ENCODE measurements at places on chromosomes 3 and 15.

DNA sequence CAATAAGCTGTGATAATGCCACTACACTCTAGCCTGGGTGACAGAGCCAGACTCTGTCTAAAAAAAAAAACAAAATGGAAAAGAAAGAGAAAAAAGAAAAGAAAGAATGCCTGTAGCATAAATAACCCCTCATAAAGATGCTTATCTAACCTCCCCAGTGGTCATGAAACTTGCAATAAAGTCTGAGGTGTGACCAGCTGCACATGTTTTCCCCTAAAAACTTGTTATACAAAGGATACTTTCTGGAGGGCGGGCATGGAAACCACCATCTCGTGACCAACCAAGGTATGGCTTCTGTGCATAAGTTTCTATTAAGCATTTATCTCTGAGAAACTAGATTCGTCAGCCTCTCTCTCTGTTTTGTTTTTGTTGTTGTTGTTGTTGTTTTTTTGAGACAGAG lies 21.8 kb downstream of the CCDC32 start:
- no peak for DNase-seq

- DNase-seq = no peak
Observed at GRCh38 chr15:67144609-67145311, 79.4 kb downstream of the SMAD3 start.

DNA sequence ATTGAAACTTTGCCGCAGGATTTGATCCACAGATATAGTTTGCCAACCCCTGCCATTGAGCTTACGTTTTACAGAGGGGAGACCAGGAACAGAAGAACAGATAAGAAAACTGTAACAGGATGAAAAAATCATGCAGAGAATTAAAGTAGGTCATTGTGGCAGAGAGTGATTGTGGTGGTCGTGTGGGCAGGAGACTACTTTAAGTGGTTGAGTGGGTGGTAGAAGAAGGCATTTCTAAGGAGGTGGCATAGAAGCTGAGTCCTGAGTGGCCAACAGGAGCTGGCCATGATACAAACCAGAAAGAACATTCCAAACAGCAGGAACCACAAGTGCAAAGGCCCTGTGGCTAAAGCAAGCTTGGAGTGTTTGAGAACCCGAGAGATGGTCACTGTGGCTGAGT lies 34.5 kb downstream of the COLQ start:
- DNase-seq = no peak

GRCh38 chr3:191355406-191355805 lies 25.1 kb upstream of the UTS2B start:
- DNase-seq = no peak

GRCh38 chr3:71309886-71310285 lies 273.6 kb downstream of the FOXP1 start:
- DNase-seq = no peak

DNA sequence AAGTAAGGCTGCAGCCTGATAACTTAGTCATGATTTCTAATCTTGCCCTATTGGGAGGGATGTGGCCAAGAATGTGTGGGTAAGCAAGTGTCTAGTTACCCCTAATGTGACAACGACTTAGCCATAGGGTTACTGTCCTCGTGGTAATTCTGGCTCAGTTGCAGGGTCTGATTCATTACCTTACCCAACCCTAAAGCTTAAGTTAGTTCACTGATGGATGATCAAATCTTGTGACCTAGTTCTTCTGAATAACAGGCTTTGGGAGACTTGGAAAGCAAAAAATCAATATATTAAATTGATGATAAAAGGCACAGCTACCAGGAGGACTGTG lies 1.6 kb upstream of the INTS14 start:
- no peak for DNase-seq

DNA sequence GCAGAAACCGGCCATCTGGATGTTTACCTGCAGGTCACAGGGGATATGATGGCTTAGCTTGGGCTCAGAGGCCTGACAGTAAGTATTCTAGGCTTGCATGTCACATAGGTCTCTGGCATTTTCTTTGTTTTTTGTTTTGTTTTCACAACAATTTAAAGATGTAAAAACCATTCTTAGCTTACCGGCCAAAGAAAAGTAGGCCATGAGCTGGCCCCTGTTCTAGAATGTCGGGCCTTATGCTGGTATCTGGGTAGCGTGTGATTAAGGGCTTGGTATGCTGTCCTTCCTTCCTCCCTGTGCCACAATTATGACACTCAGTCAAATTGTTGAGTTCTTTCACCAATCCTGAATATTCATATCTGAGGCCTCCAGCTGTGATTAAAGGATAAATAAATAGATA lies 40.2 kb downstream of the C3orf85 start:
- no peak for DNase-seq

DNA sequence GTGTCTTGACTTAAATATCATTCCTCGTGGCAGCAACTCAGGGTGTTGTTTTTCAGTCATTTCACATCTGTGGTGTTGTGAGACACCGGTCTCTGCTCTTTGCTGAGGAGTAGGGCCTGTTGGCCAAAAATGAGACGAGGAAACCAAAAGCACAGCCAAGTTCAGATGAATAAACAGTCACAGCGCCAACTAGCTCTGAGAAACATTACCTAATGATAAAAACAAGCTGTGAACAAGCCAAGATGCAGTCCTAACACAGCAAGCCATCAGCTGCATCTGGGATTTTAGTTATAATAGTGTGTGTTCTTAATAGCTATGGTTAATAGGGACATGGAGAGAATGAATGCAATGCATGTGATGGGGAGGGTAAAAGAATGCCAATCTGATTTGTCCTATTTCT lies 843.4 kb upstream of the DPPA4 start:
- DNase-seq = no peak

- DNase-seq = no peak
Observed at GRCh38 chr3:158532099-158532734, 38.8 kb upstream of the MLF1 start.

GRCh38 chr3:148604270-148605085 lies 93.2 kb upstream of the AGTR1 start:
- no peak for DNase-seq

- no peak for DNase-seq
Observed at GRCh38 chr15:47756872-47757271, 39.6 kb downstream of the SEMA6D start.

- no peak for DNase-seq
Observed at GRCh38 chr3:126908752-126909275, 74.1 kb upstream of the PLXNA1 start.
